ENCODE measurements at places on chromosomes 2 and 18.

DNA sequence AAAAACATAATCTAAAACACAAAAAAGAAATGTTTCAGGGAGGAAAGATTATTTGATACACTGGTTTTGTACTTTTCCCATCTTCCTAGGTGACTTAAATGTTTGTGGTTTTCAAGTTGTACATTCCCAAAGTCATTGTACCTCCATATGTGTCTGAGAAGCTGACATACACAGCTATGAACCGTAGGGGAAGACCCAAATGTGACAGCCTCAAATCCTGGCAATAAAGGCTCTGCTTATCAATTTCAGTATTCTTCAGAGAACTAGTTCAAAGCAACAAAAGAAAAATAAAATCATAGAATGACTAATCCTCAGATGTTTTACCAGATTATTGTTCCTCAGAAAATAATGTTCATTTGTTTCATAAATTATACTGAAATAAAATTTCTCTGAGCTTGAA is 2.5 kb downstream of the DYNC2LI1 start:
- no peaks in the 10 kb centered on the region for H3K27me3 ChIP-seq
- DNase-seq: no peak
- peaks cover 4% of the 10 kb centered on the region for H3K4me1 ChIP-seq
- no peak overlapping the region for H3K4me3 ChIP-seq
- H3K27ac ChIP-seq: no peak overlapping the region

DNA sequence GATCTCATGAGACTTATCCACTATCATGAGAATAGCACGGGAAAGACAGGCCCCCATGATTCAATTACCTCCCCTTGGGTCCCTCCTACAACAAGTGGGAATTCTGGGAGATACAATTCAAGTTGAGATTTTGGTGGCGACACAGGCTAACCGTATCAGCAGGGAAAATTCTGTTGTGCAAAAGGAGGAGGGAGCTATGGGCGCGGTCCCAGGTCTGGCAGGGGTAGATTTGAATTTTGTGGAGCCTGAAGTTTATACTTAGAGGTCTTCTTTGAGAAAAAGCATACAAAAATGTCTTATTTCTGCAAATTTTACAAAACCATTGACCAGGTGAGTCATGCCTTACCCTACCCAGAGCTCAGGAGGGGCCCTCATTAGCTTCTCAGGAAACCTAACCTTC is 36.6 kb downstream of the SLC4A3 start:
- H3K4me3 ChIP-seq: no peak overlapping the region
- no peak overlapping the region for H3K27ac ChIP-seq
- H3K27me3 ChIP-seq: no peaks in the 10 kb centered on the region
- no peak for DNase-seq
- H3K4me1 ChIP-seq: no peaks in the 10 kb centered on the region

DNA sequence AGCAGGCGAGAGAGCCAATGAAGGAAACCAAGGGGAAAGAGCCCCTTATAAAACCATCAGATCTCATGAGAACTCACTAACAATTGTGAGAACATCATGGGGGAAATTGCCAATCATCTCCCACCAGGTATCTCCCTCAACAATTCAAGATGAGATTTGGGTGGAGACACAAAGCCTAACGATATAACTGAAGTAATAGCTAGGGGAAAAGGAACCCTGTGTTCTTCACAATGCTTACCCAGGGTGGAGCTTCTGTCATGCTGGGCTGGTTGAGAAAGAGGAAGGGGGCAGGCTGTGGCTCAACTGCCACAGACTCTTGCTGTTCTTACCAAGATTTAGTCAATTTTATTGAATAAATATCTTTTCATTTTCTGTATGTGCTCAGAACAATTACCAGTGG is 392.1 kb upstream of the HS6ST1 start:
- no peak for DNase-seq
- no peak overlapping the region for H3K27ac ChIP-seq

GRCh38 chr18:48028696-48029095 is 98.2 kb upstream of the SMAD2 start:
- peaks cover 13% of the 10 kb centered on the region for H3K4me1 ChIP-seq
- no peaks in the 10 kb centered on the region for H3K36me3 ChIP-seq
- no peaks in the 10 kb centered on the region for H3K27me3 ChIP-seq
- H3K27ac ChIP-seq: no peak overlapping the region
- no peak overlapping the region for H3K4me3 ChIP-seq

DNA sequence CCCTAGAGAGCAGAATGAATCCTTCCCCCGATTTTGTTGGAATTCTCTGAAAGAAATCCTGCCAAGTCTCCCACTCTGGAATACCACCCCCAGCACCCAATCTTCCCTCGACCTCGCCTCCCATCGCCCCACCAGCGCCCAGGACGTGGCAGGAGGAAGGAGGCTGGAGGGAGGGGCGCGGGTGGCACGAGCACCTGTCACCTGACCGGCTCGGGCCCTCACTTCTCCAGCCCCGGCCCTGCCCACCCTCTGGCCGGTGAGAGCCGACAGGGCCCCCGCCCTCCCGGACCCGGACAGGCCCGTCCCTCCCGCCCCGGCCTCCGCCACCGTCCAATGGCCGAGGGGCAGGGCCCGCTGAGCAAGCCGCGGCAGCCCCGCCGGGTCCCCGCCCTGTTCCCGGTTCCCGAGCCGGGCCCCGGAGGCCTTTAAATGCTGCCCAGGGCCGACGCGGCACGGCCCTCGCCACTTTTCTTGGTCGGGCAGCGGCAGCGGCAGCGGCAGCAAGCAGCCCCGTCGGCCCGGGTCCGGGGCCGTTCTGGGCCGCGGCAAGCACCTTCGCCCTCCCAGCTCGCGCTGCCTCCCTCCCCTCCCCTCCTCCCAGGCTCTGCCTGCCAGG is at the start of gene LGALSL:
TSS of gene LGALSL (plus strand) at position 393 of the 616 bp plus-strand sequence. CDS start 384 bp downstream, outside the sequence.
- peak within 1 kb of the TSS; percentile 84 for H3K4me3 ChIP-seq
- DNase-seq: peak; percentile 88
- H3K4me1 ChIP-seq: peaks cover 48% of the 10 kb centered on the region
- no peaks in the 10 kb centered on the region for H3K27me3 ChIP-seq

DNA sequence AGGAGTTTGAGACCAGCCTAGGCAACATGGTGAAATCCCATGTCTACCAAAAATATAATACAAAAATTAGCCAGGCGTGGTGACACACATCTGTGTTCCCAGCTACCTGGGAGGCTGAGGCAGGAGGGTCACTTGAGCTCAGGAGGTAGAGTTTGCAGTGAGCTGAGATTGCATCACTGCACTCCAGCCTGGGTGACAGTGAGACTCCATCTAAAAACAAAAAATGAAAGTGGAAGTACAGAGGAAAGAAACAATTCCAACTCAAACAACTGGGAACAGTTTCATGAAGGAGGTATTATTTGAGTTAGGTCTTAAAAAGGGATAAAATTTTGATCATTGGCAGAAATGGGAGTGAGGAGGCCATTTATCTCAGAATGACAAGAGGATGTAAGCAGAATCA is 6.3 kb upstream of the RAB1A start:
- H3K4me3 ChIP-seq: no peak overlapping the region
- no peak for DNase-seq
- H3K36me3 ChIP-seq: no peaks in the 10 kb centered on the region
- no peak overlapping the region for H3K27ac ChIP-seq

- DNase-seq: no peak
- no peak overlapping the region for H3K27ac ChIP-seq
- no peaks in the 10 kb centered on the region for H3K4me1 ChIP-seq
- no peaks in the 10 kb centered on the region for H3K27me3 ChIP-seq
- no peaks in the 10 kb centered on the region for H3K36me3 ChIP-seq
Observed at GRCh38 chr18:48811401-48811800, 139.4 kb downstream of the SMAD7 start.

GRCh38 chr2:98280376-98281102 is 65.7 kb upstream of the CNGA3 start:
- H3K4me1 ChIP-seq: no peaks in the 10 kb centered on the region
- no peak overlapping the region for H3K27ac ChIP-seq
- no peaks in the 10 kb centered on the region for H3K36me3 ChIP-seq
- H3K27me3 ChIP-seq: no peaks in the 10 kb centered on the region
- DNase-seq: peak; percentile 24

DNA sequence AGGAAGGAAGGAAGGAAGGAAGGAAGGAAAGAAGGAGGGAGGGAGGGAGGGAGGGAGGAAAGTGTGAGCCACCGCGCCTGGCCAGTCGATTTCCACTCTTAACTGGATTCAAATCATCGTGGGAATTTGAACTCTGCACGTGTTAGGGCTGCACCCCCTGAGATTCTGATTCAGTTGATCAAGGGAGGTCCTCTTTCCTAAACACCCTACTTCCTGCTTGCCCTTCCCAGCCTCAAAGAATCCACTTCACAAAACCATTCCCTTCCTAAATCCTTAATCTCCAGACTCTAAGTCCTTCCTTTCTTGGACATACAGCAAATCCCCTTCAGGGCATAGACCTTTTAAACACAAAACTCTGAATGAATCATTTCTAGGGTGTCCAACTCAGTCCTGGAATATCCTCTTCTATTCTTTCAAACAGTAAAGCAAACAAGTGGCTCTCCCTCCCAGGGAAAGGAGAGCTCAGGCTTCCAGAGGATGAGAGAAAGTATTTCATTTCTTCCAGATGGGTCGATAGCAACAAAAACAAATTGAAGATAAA is 68.2 kb upstream of the MBOAT2 start:
- no peak overlapping the region for H3K27ac ChIP-seq
- H3K4me3 ChIP-seq: no peak overlapping the region
- H3K36me3 ChIP-seq: no peaks in the 10 kb centered on the region
- DNase-seq: no peak
- H3K27me3 ChIP-seq: no peaks in the 10 kb centered on the region
- peaks cover 19% of the 10 kb centered on the region for H3K4me1 ChIP-seq

- H3K4me1 ChIP-seq: no peaks in the 10 kb centered on the region
- DNase-seq: no peak
- no peak overlapping the region for H3K4me3 ChIP-seq
- peaks cover 9% of the 10 kb centered on the region for H3K36me3 ChIP-seq
Observed at GRCh38 chr18:49572611-49573345, 10.9 kb downstream of the LIPG start.

DNA sequence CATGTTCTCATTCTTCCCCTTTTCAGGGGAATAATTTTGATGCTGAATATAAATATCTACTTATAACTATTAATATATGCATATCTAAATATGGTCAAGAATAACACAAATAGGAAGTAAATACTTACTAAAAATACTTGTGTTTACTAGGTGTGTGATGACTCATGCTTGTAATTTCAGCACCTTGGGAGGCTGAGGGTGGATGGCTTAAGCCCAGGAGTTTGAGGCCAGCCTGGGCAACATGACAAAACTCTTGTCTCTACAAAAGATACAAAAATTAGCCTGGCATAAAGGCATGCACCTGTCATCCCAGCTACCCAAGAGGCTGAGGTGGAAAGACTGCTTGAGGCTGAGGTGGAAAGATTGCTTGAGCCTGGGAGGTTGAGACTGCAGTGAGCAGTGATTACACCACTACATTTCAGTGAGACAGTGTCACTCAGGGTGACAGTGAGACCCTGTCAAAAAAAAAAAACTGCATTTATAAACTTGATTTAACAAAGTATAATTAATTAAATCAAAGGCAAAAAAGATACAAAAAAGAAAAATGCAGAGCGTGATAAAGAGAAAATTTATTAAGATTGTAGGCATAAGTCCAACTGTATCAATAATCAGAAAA is 703.1 kb upstream of the VRK2 start:
- no peak for DNase-seq
- no peak overlapping the region for H3K27ac ChIP-seq
- H3K36me3 ChIP-seq: no peaks in the 10 kb centered on the region

GRCh38 chr2:176202491-176202890 is 14.0 kb downstream of the HOXD1 start:
- no peak overlapping the region for H3K4me3 ChIP-seq
- H3K27ac ChIP-seq: no peak overlapping the region
- DNase-seq: no peak
- H3K27me3 ChIP-seq: peaks cover 5% of the 10 kb centered on the region

GRCh38 chr2:230893841-230894781 is 29.4 kb downstream of the ITM2C start:
- DNase-seq: no peak
- peaks cover 12% of the 10 kb centered on the region for H3K4me1 ChIP-seq
- H3K4me3 ChIP-seq: no peak overlapping the region
- no peak overlapping the region for H3K27ac ChIP-seq
- no peaks in the 10 kb centered on the region for H3K36me3 ChIP-seq
- H3K27me3 ChIP-seq: no peaks in the 10 kb centered on the region

DNA sequence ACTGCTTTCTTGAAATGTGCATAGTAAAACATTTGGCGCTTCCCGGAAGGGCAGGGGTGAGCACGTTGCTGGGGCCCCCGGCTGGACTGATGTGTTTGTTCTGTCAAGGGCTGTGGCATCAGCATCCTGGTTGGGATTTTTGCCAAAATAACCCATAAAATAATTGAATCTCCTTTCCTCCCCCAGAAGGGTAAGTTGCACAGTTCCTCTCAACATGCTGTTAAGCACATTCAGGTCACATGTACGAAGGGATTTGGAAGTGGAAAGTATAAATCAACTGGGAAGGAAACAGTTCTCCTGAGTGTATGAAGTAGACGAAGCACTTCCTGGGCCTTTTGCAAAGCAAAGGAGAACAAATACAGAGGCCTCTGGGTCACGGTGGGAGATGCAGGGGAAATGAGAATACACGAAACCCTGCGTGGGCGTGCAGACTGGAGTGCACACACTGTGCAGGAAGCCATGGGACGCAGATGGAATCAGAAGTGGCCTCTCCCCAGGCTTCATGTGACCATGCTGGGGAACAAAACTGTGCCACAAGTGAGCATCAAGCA is 183.9 kb downstream of the LPIN1 start:
- no peak overlapping the region for H3K4me3 ChIP-seq
- H3K4me1 ChIP-seq: no peaks in the 10 kb centered on the region
- DNase-seq: no peak
- no peaks in the 10 kb centered on the region for H3K36me3 ChIP-seq
- no peak overlapping the region for H3K27ac ChIP-seq

DNA sequence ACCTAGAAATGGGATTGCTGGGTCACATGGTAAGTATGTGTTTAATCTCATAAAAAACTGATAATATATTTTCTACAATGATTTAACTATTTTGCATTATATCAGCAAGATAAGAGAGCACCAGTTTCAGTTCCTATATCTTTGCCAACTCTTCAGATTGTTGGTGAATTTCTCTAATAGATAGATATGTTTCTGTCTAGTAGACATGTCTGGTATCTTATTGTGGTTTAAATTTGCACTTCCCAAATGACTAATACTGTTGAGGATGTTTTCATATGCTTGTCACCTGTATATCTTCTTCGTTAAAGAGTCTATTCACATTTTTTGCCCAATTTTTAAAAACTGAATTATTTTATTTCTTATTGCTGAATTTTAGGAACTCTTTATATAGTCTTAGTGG is 113.8 kb upstream of the UXS1 start:
- H3K27ac ChIP-seq: no peak overlapping the region
- no peaks in the 10 kb centered on the region for H3K36me3 ChIP-seq
- H3K4me1 ChIP-seq: no peaks in the 10 kb centered on the region
- no peak overlapping the region for H3K4me3 ChIP-seq
- DNase-seq: no peak

GRCh38 chr2:61538920-61539520 is 864 bp upstream of the XPO1 start:
- peak overlapping the region; percentile 99 for H3K27ac ChIP-seq
- H3K4me1 ChIP-seq: 0 out of 2 replicates have a peak, but pooled peaks cover 3% of the 10 kb centered on the region
- peak overlapping the region; percentile 82 for H3K4me3 ChIP-seq
- no peaks in the 10 kb centered on the region for H3K27me3 ChIP-seq
